ENCODE measurements at places on chromosomes 16 and 17.

DNA sequence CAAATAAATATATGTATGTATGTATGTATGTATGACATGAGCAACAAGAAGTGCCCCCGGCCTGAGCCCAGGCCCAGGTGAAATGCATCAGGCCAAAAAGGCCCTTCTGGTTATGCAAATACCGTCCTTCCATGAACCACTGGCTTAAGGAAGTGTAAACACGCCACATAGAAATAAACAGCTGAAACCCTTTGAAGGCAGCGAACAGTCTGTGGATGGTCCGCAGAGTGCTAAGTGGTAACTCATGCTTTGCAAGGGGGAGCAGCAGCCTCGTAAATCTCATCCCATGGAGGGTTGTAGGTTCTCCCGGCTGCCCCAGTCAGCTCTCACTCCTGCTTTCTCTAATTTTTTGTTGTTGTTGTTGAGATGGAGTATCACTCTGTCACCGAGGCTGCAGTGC, 36.7 kb downstream of the COTL1 start:
- DNase-seq: no peak

DNA sequence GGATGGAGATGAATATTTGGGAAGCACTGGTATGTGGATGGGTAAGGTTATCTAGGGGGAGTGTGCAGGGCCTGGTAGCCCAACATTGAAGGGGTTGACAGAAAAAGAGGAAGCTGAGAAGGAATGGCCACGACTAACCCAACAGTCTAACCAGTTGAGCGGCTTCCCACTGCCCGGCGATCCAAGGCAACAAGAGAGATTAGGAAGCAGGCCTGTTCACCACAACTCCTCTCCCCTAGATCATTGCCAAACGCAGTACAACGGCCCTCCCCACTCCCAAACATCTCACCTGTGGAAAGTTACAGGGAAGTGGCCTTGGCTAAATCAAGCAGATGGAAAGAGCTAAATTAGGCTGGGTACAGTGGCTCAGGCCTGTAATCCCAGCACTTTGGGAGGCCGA, 11.2 kb upstream of the RANGRF start:
- no peak for DNase-seq

- no peak for DNase-seq
These were observed 24.6 kb upstream of the FAAP100 start for GRCh38 chr17:81576621-81577277.

- no peak for DNase-seq
These were observed 19.8 kb upstream of the ADCY7 start for GRCh38 chr16:50246299-50247122.

- DNase-seq: no peak
These were observed 49.6 kb upstream of the SIAH1 start for GRCh38 chr16:48434653-48435317.

GRCh38 chr16:31008149-31008548, 2.3 kb downstream of the STX1B start:
- DNase-seq: no peak

Data from stimulated activated CD4-positive, alpha-beta T cell treated with anti-CD3 and anti-CD28 coated beads, Interleukin-15, amount 100 ng/mL, for 24 hours (primary cell).